Upper lobe of right lung (tissue), 1 donor: ENCODE measurements at places on chromosomes 1 and 21. TPM values are rescaled to one million over a fixed set of nuclear protein-coding genes. Genes with fewer than 3 reads are reported as not detected.

DNA sequence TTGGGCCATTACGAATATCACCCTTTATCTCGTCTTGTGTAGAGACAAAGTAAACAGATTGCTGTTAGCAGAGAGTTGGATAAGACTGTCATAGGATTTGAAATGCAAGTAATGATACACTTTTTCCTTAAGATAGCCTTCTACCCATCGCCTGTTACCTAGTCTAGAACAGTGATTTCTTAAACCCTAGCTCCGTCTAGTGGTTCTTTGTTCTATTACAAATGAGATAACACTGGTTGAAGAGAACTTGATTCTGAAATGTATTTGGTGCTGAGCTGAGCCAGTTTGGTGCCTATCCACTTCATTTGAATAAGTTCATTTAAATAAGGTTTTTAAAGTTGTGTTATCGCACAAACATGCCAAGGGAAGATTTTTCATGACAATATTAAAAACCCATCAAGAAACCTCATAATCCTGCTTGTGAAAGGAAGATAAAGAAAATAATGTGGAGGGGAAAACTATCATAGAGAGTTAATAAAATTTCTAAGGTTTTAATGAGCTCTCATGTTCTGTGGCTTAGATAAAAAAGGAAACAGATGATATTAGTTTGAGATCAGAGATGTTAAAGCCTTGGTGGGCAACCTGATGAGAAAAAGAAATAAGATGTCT is 1.5 kb upstream of the KCNH1 start:
- H3K27ac ChIP-seq: no peak overlapping the region
- DNase-seq: no peak
- H3K4me1 ChIP-seq: peaks cover 13% of the 10 kb centered on the region
- H3K36me3 ChIP-seq: no peaks in the 10 kb centered on the region
- peaks cover 46% of the 10 kb centered on the region for H3K27me3 ChIP-seq

GRCh38 chr1:14090062-14090461 is 390.1 kb downstream of the PRDM2 start:
- no peaks in the 10 kb centered on the region for H3K4me1 ChIP-seq
- H3K27me3 ChIP-seq: no peaks in the 10 kb centered on the region
- H3K36me3 ChIP-seq: no peaks in the 10 kb centered on the region

Gene TMPRSS3
- 4.1 TPM for total RNA-seq

- peaks cover 55% of the 10 kb centered on the region for H3K4me1 ChIP-seq
- peak; percentile 87 for DNase-seq
- peak overlapping the region; percentile 99 for H3K27ac ChIP-seq
- peak overlapping the region; percentile 72 for H3K4me3 ChIP-seq
- no peaks in the 10 kb centered on the region for H3K27me3 ChIP-seq
Observed at GRCh38 chr1:154407198-154408091, 2.3 kb downstream of the IL6R start.

- peak overlapping the region; percentile 95 for H3K27ac ChIP-seq
- H3K27me3 ChIP-seq: no peaks in the 10 kb centered on the region
- peak overlapping the region; percentile 93 for H3K4me3 ChIP-seq
- H3K4me1 ChIP-seq: peaks cover 67% of the 10 kb centered on the region
Observed at GRCh38 chr1:156117414-156118176, 3.1 kb downstream of the LMNA start.

- H3K4me1 ChIP-seq: no peaks in the 10 kb centered on the region
- no peak for DNase-seq
- H3K4me3 ChIP-seq: no peak overlapping the region
- no peaks in the 10 kb centered on the region for H3K36me3 ChIP-seq
- no peaks in the 10 kb centered on the region for H3K27me3 ChIP-seq
Observed at GRCh38 chr1:46991083-46991923, 32.2 kb upstream of the CYP4X1 start.

DNA sequence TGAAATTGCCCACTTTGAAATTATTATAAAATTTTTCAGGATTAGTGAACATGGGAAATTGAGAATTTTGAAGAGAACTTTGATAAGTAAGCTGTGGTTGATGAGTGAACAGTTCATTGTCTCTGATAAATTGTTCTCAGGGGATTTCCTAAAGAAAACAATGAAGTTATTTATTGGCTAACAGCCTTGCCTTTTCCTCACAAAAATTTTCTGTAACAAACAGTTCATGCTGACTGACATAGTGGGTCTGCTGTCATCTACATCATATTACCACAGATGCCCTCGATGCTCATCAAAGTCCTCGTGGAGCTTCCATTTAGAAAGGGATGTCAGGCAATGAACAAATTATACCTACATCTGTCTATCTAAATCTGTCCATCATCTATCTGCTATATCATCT is 113.4 kb downstream of the PTBP2 start:
- no peak overlapping the region for H3K27ac ChIP-seq
- H3K4me1 ChIP-seq: no peaks in the 10 kb centered on the region
- no peaks in the 10 kb centered on the region for H3K27me3 ChIP-seq
- DNase-seq: no peak
- no peak overlapping the region for H3K4me3 ChIP-seq
- no peaks in the 10 kb centered on the region for H3K36me3 ChIP-seq

DNA sequence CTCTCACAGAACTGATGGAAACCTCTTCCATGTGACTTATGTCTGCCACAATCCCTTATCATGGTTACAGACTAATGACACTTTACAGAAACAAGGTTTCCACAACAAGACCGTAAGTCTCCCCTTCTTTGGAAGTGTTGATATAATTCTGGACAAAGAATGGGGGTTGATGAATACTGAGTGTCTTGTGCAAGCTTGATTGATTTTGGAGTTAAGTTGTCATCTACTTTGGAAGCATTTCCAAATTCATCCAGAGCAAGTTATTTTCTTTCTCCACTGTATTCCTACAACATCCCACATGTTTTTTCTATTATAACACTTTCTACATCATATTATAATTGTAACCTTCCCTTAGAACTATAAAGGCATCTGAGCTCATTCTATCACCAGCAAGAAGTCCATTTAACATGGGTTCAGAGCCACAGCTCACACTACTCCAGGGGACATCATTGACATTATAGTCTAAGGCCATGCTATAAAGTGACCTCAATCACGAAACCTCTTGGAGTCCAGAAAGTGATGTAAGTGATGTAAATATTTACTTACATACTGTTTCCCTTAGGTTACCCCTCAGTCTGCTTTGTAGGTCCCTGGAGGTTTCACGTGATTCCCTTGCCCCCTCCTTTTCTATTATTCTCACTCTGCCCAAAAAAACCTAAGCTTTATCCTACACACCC is 125.7 kb upstream of the PBX1 start:
- no peaks in the 10 kb centered on the region for H3K27me3 ChIP-seq
- DNase-seq: no peak
- no peaks in the 10 kb centered on the region for H3K36me3 ChIP-seq
- H3K4me1 ChIP-seq: no peaks in the 10 kb centered on the region
- H3K27ac ChIP-seq: no peak overlapping the region

- no peaks in the 10 kb centered on the region for H3K27me3 ChIP-seq
- peaks cover 6% of the 10 kb centered on the region for H3K4me1 ChIP-seq
- DNase-seq: peak; percentile 85
- H3K4me3 ChIP-seq: no peak within 1 kb of the TSS
Observed at GRCh38 chr1:203186446-203187303, at the start of gene CHI3L1. TSS of gene CHI3L1 (minus strand) at chr1:203186704. CDS start at chr1:203186623, 81 bp downstream.

- no peak overlapping the region for H3K4me3 ChIP-seq
- H3K27ac ChIP-seq: no peak overlapping the region
- DNase-seq: no peak
Observed at GRCh38 chr1:36731226-36732014, 248.7 kb upstream of the CSF3R start.

DNA sequence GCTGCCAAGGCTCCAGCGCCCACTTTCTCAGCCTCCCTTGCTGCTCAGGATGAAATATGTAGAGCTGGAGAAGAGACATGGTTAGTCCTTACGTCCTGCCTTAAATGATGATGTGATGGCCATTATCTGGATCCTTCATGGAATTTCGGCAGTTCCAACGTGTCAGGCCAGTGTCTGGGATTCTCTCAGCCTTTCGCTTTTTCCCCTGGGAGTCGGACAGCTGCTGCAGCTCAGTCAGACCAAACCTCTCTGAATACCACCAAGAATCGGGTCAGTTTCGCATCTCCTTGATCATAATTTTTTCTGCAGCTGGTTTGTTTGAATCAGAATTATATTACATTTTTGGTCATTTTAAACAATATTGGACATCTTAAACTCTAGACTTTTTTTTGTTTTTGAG is 22.3 kb upstream of the KLHDC8A start:
- H3K27ac ChIP-seq: no peak overlapping the region
- no peak overlapping the region for H3K4me3 ChIP-seq
- peaks cover 7% of the 10 kb centered on the region for H3K4me1 ChIP-seq
- H3K27me3 ChIP-seq: no peaks in the 10 kb centered on the region
- DNase-seq: no peak
- no peaks in the 10 kb centered on the region for H3K36me3 ChIP-seq

DNA sequence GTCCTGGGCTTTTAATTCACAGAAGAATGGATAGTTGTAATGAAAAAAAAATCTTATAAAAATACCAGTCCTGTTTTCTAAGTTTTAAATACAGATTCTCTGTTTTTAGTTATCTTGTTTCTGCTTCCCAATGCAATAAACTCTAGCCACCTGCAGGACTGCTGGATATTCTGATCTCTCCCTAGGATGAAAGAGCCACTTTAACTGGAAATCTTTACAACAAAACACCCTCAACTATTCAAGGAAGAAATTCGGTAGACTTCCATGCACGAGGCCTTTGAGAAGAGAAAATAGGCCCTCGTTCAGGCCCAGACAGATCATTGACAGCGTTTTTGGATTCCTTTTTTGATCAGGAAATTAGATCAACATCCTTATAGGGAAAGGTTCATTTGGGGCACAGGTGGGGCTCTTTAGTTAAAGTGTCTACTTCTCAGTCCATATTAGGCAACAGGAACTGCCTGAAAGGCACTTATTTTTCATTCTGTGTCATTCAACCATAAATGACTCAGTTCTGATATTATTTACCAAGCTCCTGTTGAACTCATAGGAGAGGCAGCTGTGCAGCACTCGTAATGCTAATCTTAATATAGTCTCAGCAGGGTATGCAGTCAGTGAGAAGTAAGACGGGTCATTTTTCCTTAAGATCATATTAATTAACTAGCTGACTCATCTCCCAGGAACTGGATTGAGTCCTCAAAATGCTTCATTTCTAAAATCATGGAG is 71.1 kb upstream of the ERRFI1 start:
- peaks cover 30% of the 10 kb centered on the region for H3K4me1 ChIP-seq
- H3K36me3 ChIP-seq: no peaks in the 10 kb centered on the region
- no peak overlapping the region for H3K4me3 ChIP-seq
- peak overlapping the region; percentile 72 for H3K27ac ChIP-seq

DNA sequence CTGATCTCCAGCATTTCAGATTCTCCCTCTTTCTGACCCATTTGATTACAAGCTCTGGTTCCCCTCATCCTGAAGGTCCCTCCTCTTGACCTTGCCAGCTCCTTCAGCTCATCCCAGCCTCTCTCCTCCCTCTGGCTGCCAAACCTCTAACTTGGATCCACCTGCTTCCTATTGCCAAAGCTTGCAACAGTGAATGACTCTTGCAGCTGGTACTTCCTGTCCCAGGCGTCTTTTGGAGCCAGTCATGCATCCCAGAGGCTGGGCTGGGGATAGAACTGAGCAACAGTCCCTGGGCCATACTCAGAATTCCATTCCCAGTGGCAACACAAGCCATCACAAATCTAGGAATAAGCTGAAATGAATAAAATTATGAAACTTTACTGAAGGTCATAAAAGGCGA is 27.7 kb upstream of the SPOCD1 start:
- H3K27ac ChIP-seq: no peak overlapping the region
- no peaks in the 10 kb centered on the region for H3K4me1 ChIP-seq
- DNase-seq: no peak
- H3K27me3 ChIP-seq: no peaks in the 10 kb centered on the region

Gene REN
- total RNA-seq: 0.81 TPM

- no peaks in the 10 kb centered on the region for H3K27me3 ChIP-seq
- peaks cover 12% of the 10 kb centered on the region for H3K4me1 ChIP-seq
- H3K4me3 ChIP-seq: no peak overlapping the region
- H3K36me3 ChIP-seq: no peaks in the 10 kb centered on the region
- H3K27ac ChIP-seq: peak overlapping the region; percentile 52
Observed at GRCh38 chr1:8439015-8439702, 121.2 kb downstream of the SLC45A1 start.

Gene ACOT11
- 5.0 TPM for total RNA-seq

DNA sequence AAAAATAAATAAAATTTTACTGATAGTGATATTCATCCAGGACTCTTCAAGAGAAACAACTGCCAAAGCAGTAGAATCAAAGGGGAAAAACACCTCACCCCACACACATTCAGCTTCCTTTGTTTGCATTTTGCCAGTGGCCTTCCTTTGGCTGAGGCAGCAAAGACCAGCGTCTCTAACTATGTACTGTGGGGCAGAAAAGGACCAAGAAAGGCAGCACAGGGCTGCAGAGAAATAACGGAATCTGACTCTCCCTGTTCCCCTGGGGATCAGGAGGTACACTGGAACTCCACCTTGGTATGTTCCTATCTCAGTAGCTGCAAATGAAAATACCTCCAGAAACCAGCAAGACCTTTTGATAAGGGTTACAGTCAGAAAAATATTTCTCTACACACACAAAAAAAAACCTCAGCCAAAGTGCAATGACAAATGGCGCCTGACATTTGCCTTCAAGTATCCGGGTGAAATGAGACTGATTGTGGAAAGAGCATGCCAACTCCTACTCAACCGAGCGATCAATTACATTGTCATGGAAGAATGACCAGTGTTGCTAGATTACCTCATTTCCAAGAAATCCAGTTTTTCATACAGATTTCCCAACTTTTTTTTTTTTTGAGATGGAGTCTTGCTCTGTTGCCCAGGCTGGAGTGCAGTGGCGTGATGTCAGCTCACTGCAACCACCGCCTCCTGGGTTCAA is 50.9 kb downstream of the TARBP1 start:
- H3K27ac ChIP-seq: no peak overlapping the region
- no peaks in the 10 kb centered on the region for H3K4me1 ChIP-seq
- DNase-seq: no peak
- H3K36me3 ChIP-seq: peaks cover 73% of the 10 kb centered on the region
- no peaks in the 10 kb centered on the region for H3K27me3 ChIP-seq

GRCh38 chr1:11563560-11564069 is 84.7 kb downstream of the DISP3 start:
- H3K4me3 ChIP-seq: no peak overlapping the region
- H3K36me3 ChIP-seq: no peaks in the 10 kb centered on the region
- H3K27me3 ChIP-seq: peaks cover 15% of the 10 kb centered on the region
- no peak overlapping the region for H3K27ac ChIP-seq
